ENCODE measurements at places on chromosomes 1 and 21.

DNA sequence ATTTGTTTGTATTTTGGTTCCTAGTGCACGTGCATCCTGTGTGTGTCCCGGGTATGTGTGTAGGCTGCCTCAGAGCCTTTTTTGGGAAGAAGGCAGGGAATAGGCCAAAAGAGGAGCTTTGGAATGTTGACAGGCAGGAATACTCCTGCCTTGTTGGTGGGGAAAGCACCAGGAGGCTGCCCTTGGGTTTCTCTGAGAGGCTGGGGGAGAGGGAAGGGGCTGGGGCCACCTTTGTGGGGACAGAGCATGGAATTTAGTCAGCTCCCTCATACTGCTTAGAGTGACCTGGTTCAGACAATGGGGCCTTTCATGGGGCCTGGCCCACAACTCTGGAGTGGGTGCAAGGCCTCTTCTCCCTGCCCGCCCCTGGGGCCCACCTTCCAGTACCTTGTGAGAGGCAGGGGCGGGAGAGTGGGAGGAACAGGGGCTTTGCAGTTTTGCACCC, 31.3 kb downstream of the ACOT11 start:
- no peak for DNase-seq

DNA sequence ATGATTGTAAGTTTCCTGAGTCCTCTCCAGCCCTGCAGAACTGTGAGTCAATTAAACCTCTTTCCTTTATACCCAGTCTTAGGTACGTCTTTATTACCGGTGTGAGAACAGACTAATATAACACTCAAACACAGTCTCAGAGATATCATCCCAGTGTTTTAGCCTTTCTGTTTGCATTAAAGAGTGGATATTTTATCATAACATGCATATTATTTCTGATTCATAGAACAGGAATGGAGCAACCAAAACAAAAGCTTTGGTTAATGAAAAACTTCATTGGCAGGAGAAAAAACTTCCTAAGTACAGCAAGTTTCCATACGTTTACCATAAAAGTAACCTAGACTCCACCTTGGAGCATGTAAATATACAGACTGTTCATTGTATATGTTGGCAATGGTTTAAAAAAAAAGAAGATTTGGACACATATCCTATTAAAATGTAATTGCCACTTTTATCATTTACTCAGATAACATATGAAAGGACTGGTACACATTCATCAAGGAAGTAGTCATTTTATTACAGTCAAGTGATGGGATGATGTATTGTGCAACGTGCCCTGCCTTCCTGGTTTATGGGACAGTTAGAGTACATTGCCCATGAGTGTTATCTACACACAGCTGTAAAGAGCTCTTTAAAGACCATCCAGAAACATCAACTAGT, 144.8 kb downstream of the ETS2 start:
- DNase-seq: no peak

- DNase-seq: no peak
Measured at GRCh38 chr1:39542924-39543323, 33.7 kb downstream of the PABPC4 start.

DNA sequence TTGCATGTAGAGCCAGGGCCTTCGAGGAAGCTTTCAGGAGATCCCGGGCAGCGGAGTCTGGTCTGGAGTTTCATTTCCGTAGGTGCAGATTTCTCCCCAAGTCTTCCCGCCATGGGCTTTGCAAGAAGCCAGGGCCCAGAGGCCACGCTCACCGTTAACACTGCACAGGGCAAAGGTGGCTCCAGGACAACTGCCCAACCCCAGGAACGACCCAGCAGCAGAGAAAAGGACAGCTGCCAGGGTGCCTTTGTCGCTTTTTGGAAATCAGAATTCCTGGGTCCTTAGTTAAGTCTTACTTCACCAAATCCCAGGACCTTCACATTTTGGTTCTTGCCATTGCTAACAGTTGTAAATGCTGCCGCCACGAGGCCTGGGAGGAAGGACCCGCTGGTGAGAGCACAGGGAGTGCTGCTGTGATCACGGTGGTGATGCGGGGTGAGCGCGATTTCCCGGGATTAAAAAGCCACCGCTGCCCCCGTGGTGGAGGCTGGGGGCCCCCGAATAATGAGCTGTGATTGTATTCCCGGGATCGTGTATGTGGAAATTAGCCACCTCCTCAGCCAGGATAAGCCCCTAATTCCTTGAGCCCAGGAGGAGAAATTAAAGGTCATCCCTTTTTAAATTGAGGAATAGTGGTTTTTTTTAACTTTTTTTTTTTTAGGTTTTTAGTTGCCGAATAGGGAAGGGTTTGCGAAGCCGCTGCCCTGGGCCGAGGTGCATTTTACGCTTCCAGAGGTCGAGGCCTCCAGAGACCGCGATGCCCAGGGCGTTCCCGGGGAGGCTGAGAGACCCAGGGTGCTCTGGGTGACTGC, 8.2 kb downstream of the SIM2 start:
- DNase-seq: no peak
